ENCODE measurements at places on chromosomes 1 and 21. TPM values are rescaled to one million over a fixed set of nuclear protein-coding genes. Genes with fewer than 3 reads are reported as not detected.

- DNase-seq, result no peak
These were observed 8.4 kb upstream of the CROCC start for GRCh38 chr1:16913181-16913832.

- peak; percentile 29 for DNase-seq
These were observed 26.2 kb upstream of the C1orf105 start for GRCh38 chr1:172394141-172394751.

GRCh38 chr21:45078877-45079281 is 4.5 kb downstream of the ADARB1 start:
- no peak for DNase-seq

GRCh38 chr1:17789926-17790325 is 34.8 kb downstream of the ACTL8 start:
- DNase-seq, result no peak

DNA sequence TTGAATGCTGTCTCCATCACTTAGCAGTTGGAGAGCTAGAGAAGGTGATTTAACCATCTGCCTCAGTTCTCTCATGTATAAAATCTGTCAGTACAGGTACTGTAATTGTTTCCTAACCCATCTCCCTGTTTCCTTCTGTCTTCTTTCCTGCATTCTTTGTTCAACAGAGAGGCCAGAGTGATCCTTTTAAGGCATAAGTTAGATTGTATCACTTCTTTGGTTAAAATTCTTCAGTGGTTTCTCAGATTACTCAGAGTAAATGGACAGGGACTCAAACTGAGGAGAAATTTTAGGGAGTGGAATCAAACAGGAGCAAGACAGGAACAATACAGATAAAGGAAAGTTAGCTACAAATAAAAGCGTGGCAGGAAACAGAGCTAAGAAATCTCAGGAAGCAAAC is 45.2 kb upstream of the SSX2IP start:
- no peak for DNase-seq

DNA sequence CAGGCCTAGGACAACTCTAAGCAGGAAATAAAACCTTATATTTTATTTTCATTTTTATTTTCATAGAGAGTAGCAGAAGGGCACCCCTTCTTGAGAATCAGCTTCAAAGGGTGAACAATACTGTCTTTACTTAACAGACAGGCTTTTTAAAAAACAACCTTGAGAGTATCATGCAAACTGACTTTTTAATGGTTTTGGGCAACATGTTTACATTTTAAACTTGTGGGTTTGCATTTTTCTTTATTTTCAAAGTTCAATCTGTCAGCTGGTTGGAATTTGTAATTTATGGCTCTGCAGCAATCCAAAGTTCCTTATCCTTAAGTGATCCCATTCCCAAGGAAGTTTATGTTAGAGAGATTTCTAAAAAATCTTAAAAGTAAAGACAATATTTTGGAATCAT is 392.3 kb upstream of the ADAMTS5 start:
- peak; percentile 24 for DNase-seq

DNA sequence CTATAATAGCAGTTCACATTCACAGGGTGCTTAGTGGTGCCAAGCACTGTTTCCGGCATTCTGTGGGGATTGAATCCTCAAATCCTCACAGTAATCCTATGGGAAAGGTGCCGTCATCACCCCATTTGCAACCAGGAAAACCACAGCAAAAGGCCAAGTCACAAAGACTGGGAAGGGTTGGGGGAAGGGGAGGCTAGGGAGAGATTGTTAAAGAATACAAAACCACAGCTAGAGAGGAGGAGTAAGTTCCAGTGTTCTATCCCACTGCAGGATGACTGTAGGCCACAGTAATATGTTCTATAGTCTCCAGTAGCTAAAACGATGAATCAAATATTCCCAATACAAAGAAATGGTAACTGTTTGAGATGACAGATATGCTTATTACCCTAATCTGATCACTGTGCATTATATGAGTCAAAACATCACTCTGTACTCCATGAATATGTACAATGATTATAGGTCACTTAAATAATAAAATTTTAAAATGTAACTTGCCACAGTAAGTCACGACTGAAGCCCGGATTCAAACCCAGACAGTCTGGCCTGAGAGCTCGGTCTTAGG is 256.8 kb downstream of the TOMM20 start:
- DNase-seq, result no peak

- DNase-seq, result no peak
These were observed 80.4 kb upstream of the C1orf87 start for GRCh38 chr1:60153961-60154360.

DNA sequence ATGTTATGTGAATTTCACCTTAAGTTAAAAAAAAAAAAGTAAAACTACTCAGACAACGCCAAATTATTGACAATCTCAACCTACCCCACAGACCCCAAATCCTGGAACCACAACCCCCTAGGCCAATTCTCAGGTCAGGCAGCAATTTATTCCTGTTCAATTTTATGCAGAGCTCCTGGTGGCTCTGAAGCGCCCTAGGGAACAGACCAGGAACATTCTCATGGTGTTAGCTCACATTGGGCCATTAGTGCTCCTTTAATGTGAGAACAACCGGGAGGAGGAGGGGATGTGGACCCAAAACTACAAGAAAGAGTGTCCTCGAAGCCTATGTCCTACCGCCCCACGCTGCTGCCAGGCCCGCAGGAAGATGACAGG is 403 bp upstream of the PSEN2 start:
- no peak for DNase-seq

The S100A1 gene
- 0.24 TPM for total RNA-seq

GRCh38 chr1:167752219-167752985 is 30.6 kb downstream of the MPZL1 start:
- DNase-seq, result no peak

The PTPRU gene
- total RNA-seq, result 35.2 TPM

The RASAL2 gene
- total RNA-seq, result 40.7 TPM

DNA sequence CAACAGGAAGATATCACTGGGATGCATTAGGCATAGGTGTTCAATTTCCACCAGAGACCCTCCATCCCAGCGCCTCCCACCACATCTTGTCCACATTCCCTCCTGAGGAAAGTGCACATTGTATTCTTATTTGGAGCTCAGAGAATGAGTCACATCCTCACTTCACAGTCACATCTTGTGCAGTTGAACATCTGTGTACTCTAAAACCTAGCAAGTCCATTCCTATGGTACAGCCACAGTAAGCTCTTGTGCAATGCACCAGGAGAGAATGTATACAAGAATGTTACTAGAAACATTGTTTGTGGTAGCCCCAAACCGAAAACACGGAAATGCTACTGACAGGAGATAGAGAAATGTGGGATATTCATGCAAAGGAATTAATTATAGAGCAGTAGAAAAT is 1.6 kb upstream of the KDF1 start:
- DNase-seq, result no peak

The CRYAA gene
- total RNA-seq, result not detected

DNA sequence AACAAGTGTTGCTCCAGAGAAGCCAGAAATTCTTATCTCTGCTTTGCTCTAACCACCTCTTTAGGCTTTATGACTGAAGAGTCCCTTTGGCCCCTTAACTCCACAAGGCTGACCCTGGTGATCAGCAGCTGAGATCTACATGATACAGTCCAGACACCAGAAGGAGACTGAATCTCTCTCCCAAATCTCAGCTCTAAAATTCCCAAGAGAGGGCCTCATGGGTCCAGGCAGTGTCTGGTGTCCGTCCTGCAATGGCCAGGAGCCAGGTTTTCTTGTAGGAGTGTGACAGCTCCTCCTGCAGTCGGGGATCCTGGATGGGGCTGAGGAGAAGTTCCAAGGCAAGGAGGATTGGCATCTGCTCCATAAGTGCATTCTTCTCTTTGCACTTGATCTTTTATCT is 35.3 kb downstream of the L1TD1 start:
- peak; percentile 58 for DNase-seq

GRCh38 chr1:164765992-164766720 is 207.2 kb downstream of the PBX1 start:
- peak; percentile 33 for DNase-seq

- DNase-seq, result peak; percentile 81
These were observed 125.7 kb upstream of the CXADR start for GRCh38 chr21:17387030-17387617.

GRCh38 chr1:46822248-46822826 is 23.5 kb downstream of the CYP4B1 start:
- DNase-seq, result no peak

DNA sequence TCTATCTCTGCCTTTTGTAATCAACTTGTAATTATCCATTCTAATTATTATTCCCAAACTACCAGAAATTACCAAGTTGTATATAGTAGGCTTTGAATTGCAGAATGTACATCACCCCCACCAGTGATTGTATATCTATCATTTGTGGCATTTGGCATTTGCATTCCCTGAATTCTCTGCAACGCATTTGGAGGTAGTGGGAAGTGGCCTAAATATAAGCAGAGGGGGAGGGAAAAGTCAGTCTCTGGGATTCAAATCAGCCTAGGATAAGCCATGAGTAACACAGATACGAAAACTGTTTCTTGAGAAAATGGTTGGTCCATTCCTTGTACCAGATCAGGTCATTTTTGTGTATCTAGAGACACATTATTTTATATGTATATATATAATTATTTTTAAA is 20.7 kb downstream of the DDX20 start:
- DNase-seq, result no peak

DNA sequence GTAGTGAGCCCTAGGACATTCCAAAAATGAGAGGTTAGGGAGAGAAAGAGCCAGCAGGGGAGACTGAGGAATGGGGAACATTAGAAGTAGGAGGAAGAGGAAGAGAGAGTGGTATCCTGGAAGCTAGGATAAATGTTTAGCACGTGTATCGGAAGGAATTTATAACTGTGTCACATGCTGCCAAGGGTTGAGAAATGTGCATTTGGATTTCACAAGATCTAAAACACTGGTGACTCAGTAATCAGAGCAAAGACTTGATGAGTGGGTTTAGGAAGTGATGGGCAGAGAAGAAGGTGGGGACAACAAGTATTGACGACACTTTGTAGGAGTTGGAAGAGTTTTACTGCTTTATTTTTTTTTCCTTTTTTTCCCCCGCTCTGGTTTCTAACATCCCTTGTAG is 193.9 kb downstream of the FMN2 start:
- no peak for DNase-seq

DNA sequence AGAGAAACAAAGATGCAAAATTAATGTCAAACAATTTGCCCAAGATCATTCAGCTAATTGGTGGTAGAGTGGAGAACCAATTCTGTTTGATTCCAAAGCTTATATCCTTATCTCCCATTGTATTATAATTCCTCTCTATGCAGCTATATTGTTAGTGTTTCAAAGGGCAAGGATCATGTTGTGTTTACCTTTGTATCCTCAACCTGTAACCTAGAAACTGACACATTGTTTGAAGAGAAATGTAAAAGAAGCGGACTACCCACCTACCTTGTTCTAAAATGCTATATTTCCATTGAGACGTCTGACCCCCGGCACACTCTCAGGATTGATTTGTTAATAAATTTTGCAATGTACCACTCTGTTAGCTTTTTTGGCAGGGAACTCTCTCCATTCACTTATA is 9.3 kb downstream of the RAVER2 start:
- no peak for DNase-seq

The DRAXIN gene
- 1.4 TPM for total RNA-seq

- DNase-seq, result no peak
These were observed 8.3 kb upstream of the FAM177B start for GRCh38 chr1:222728746-222729145.

GRCh38 chr1:168368131-168368530 is 87.5 kb downstream of the TBX19 start:
- no peak for DNase-seq

- DNase-seq, result no peak
These were observed at the start of gene UAP1 for GRCh38 chr1:162561616-162562469. UAP1 (plus strand) TSS chr1:162561722; CDS start chr1:162566069, 4,347 bp downstream.

DNA sequence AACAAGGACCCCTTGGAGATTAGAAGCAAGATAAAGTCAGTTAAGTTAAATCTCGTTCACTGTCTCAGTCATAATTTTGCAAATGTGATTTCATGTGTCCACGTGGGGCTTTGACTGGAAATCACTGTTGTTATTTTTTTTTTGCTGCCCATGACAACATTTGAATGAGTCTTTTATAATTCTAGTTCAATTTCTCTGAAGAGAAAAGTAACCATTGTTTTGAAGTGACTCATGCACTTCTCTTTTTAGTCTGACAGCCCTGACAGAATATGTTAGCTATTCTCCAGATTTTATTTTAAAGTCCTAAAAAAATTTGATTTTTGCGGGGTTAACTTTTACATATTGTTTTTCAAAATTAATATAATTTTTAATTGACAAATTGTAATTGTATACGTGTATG is 30.7 kb upstream of the NLRP3 start:
- DNase-seq, result no peak

- DNase-seq, result no peak
These were observed 26.5 kb upstream of the KHDRBS1 start for GRCh38 chr1:31987135-31987619.

- DNase-seq, result no peak
These were observed 19.7 kb downstream of the SLC2A1 start for GRCh38 chr1:42938645-42939615.

- DNase-seq, result no peak
These were observed 24.0 kb downstream of the PGLYRP3 start for GRCh38 chr1:153288634-153289275.

- no peak for DNase-seq
These were observed 43.9 kb upstream of the TSPEAR start for GRCh38 chr21:44755227-44755626.

DNA sequence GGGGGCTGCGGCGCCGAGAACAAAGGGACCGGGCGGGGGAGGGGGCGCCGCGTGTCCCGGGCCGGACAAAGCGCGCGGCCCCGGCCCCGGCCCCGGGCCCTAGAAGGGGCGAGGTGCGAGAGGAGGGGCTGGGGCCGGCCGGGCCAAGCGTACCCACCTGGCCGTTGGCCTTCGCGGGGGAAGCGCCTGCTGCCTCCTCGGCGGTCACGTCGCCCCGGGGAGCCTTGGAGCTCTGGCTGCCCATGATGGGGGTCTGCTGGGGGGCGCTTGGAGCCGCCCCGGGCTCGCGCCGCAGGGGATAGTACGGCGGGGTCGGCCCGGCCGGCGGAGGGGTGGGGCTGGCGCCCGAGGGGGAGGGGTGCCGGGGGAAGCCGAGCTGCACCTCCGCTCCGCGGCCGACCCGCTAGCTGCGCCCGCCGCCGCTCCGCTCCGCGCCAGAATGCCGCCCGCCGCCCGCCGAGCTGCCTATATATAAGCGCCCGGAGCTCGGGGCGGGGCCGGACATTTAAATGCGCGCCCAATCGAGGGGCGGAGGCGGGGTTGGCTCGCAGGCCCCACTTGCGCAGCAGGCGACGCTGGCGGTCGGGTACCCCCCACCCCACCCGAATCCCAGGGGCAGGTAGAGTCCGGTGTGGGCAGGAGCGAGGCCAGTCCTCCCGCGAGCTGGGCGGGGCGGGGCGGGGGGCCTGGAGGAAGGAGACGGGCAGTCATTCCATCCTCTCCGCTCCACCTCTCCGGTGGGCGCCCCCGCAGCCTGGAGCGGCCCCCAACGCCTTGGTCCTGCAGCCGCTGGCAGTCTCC is at the start of gene MARCKSL1:
Gene MARCKSL1 (minus strand): TSS at position 444 of the 801 bp plus-strand sequence. CDS start 200 bp downstream, at position 244.
- peak; percentile 77 for DNase-seq

DNA sequence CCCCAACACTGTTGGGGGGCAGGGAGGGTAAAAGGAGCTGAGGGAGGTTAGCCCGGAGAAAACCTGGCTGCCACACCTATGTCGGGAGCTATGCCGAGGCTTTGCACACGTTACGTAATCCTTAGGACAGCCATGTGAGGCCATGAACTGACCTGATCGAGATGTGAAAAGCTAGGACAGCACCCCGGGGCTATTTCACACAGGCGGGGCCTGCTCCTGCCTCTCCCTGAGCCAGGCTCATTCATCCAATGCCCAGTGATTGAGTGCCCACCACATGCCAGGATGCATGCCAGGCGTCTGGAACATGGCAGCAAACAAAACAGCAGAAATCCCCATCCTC is 30.2 kb downstream of the LDLRAP1 start:
- no peak for DNase-seq

The ANGPTL3 gene
- 16.1 TPM for total RNA-seq

- peak; percentile 52 for DNase-seq
These were observed 552 bp upstream of the GPR157 start for GRCh38 chr1:9129266-9130041.

The TBX19 gene
- 0.72 TPM for total RNA-seq
